ENCODE measurements at places on chromosomes 1 and 21. TPM values are rescaled to one million over a fixed set of nuclear protein-coding genes. Genes with fewer than 3 reads are reported as not detected.

GRCh38 chr1:97350662-97351061, 570.2 kb downstream of the DPYD start:
- DNase-seq: no peak

Gene TAL1
- 0.42 TPM for total RNA-seq

- no peak for DNase-seq
Measured at GRCh38 chr1:204659056-204659455, 26.5 kb downstream of the LRRN2 start.

Gene CORT
- total RNA-seq: 0.53 TPM

Gene CFAP74
- not detected for total RNA-seq

GRCh38 chr1:8517661-8518489, 200.0 kb downstream of the SLC45A1 start:
- no peak for DNase-seq

DNA sequence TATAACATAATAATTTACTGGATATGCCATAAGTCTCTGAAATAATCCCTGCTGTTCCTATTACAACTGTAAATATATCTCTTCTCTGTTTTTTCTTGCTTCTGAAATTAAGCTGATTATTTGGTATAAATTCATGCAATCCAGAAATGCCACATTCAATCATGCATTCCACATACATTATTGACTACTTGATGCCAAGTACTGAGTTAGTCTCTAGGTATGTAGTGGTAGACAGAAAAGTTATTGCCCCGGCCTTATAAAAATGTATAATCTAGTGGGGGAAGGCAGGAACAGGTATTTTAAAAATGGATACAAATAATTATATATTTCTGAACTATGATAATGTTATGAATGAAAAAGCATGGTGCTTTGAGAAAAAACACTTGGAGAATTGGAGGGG, 338.6 kb upstream of the SNX7 start:
- DNase-seq: no peak

All from naive thymus-derived CD4-positive, alpha-beta T cell (primary cell).